ENCODE measurements at places on chromosomes 16 and 17. TPM values are rescaled to one million over a fixed set of nuclear protein-coding genes. Genes with fewer than 3 reads are reported as not detected.

- no peak for DNase-seq
Observed at GRCh38 chr17:1725642-1726511, 1.4 kb downstream of the WDR81 start.

- no peak for DNase-seq
Observed at GRCh38 chr16:7369204-7369603, 36.6 kb downstream of the RBFOX1 start.

The RNF167 gene
- polyA plus RNA-seq, result 30.3 TPM

GRCh38 chr17:78797213-78797612 is 15.1 kb upstream of the CYTH1 start:
- DNase-seq, result no peak

- DNase-seq, result no peak
Observed at GRCh38 chr17:82445542-82445941, 5.0 kb downstream of the CYBC1 start.

GRCh38 chr16:55478827-55479429 is at the start of gene MMP2:
Gene MMP2 (plus strand): TSS chr16:55479198. CDS start chr16:55479480, 282 bp downstream.
- DNase-seq, result no peak

DNA sequence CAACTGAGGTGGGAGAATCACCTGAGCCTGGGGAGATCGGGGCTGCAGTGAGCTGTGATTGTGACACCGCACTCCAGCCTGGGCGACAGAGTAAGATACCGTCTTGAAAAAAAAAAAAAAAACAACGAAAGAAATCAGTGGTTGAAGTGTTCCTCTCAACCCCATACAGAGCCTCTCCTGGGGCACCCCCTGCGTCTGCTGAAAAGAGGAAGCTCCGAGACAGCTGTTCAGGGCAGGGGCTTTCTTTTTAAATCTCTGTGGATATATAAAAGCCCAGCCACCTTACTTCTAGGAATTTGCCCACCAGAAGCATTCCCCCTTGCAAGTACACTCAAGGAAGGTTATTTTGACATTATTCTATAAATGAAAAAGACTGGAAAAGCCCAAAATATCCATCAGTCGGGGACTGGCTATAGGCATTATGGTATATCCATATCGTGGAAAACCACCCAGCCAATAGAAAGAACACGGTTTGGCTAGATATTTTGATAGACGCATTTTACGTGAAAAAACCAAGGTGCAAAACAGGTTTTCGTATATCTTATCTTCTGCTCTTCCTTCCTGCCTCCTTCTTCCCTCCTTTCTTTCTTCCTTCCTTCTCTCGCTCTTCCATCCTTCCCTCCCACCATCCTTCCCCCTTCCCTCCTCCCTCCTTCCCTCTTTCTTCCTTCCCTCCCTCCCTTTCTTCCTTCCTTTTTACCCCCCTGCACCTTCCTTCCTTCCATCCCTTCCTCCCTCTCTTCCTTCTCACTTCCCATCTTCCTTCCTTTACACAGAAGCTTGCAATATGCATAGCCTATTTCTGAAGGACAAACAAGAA is 9.2 kb upstream of the CCL22 start:
- DNase-seq, result peak; percentile 38

GRCh38 chr16:4253394-4254150 is 11.7 kb upstream of the SRL start:
- peak; percentile 99 for DNase-seq

DNA sequence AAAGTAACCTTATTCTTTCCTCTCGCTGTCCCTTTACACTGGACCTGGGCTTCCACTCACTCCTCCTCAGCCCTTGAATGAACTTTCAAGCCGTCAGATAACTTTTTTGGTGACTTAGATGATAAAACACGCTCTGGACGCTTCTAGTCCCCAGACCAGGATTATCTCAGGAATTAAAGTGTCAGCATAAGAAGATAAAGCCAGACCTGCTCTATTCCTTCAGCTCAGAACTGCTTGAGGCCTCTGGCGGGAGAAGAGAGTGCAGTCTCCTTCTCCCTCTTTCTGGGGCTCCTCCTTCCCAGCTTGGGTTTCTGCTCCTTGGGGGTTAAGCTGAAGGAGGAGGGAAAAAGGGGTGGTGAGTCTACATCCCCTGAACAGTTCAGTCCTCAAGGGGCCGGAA is 6.6 kb downstream of the LPO start:
- no peak for DNase-seq

- DNase-seq, result no peak
Observed at GRCh38 chr17:51742571-51742970, 415.9 kb downstream of the CA10 start.

GRCh38 chr17:16929035-16929680 is 42.8 kb downstream of the TNFRSF13B start:
- no peak for DNase-seq

GRCh38 chr16:57627184-57627871 is 1.1 kb upstream of the ADGRG1 start:
- no peak for DNase-seq

GRCh38 chr16:58843675-58844074 is 109.6 kb upstream of the GOT2 start:
- DNase-seq, result no peak

DNA sequence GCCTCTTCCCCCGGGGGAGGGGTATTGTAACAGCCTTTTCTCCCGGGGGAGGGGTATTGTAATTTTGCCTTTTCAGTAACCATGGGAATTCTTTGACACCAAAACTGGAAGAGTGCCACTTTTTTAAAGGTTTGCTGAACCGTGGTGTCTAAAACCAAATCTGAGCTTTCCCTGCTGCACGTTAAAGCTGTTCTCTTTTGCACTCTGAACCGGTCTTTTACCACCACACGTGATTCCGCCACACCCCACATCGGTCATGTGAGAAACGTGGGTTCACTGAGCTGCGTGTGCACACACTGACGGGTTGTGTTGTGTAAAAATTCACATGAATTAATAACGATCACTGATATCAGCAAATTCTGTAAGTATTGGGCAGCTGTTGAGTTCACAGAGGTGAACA is 9.2 kb upstream of the ACSF3 start:
- no peak for DNase-seq

The CCL7 gene
- not detected for polyA plus RNA-seq

The TMC5 gene
- polyA plus RNA-seq, result not detected
